Posterior vena cava (tissue), 2 donors: ENCODE measurements at places on chromosomes 1 and 21. TPM values are rescaled to one million over a fixed set of nuclear protein-coding genes. Genes with fewer than 3 reads are reported as not detected.

Gene TSTD1
- 12.5 TPM for total RNA-seq

Gene ARHGAP30
- total RNA-seq, result 15.2 TPM

Gene IRF6
- 2.7 TPM for total RNA-seq

Gene FNDC5
- total RNA-seq, result 2.4 TPM

Gene NEK2
- not detected for total RNA-seq

Gene FCRL2
- total RNA-seq, result not detected

Gene CASQ2
- total RNA-seq, result 122 TPM

Gene PLPPR4
- 1.3 TPM for total RNA-seq

Gene HCRTR1
- total RNA-seq, result not detected

Gene AVPR1B
- total RNA-seq, result not detected

Gene C1orf226
- 9.1 TPM for total RNA-seq

Gene UTS2
- total RNA-seq, result 1.3 TPM

Gene OR10J1
- not detected for total RNA-seq

Gene OR6N1
- not detected for total RNA-seq

Gene GLMP
- 51.5 TPM for total RNA-seq

Gene IGSF9
- total RNA-seq, result 0.42 TPM

Gene TMEM82
- not detected for total RNA-seq

Gene HDGF
- total RNA-seq, result 126 TPM

Gene PLPPR5
- total RNA-seq, result not detected

DNA sequence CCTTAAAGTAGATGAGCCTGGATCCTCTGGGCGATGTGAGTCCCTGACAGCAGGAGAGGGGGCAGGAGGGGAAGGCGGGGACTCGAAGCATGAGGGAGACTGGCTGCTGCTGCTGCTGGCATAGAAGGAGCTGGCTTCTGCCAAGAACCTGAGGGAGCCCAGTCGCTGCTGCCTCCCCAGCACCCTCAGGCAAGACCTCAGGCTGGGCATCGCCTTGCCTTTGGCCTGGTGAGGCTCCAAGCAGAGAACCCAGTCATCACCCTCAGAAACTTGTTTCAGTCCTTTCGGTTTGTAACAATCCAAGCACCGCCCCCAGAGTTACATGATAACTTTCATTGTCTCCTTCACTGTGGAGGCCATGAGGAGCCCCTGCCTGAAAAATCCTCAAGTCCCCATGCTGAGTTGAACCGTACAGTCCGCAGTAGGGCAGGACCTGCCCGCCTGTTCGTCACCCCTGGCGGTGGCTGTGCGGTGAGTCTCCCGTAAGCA is 38.8 kb downstream of the POFUT2 start:
- DNase-seq, result no peak

DNA sequence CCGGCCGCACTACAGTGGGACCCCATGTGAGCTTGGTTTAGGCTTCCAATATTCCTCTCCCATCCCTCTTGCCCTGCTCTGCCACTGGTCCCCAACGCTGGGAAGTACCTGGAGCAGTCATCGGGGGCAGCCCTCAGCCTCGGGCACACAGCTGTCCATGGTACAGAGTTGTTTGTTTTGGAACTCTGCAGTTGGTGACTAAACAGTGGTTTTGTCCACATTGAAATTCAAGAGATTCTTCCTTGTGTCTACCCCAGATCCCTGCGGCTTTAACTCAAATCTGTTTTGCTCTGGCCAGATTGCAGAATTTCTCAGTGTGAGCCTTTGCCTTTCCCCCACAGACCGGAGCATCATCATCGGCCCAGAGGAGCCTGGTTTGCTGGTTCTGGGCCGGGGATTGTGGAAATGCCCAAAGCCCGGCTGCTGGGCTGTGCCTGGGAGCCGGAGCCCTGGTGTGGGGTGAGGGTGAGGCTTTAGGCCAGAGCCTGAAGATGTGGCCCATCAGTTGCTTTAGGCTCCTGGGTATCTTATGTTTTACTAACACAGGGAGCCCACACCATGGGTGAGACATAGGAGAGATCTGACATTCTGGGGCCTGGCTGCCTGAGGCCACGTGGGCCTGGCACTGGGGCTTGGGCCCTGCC is 93.2 kb downstream of the ARHGEF10L start:
- DNase-seq, result no peak

- DNase-seq, result no peak
Observed at GRCh38 chr1:220243947-220244346, 28.3 kb downstream of the RAB3GAP2 start.

DNA sequence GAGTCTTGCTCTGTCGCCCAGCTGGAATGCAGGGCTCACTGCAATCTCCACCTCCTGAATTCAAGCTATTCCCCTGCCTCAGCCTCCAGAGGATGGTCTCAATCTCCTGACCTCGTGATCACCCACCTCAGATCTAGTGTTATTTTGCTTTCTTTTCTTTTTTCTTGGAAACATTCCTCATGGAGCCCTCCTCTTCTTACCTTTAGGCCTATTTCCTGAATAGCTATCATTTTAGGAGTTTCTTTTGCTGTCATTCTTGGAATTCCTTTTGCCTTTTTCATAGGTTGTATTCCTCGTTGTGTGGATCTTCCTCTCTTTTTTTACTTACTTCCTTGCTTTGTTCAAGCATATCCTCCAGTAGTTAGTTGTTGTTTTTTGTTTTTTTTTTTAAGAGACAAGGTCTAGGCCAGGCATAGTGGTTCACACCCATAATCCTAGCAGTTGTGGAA is 173.8 kb downstream of the RASAL2 start:
- DNase-seq, result no peak

DNA sequence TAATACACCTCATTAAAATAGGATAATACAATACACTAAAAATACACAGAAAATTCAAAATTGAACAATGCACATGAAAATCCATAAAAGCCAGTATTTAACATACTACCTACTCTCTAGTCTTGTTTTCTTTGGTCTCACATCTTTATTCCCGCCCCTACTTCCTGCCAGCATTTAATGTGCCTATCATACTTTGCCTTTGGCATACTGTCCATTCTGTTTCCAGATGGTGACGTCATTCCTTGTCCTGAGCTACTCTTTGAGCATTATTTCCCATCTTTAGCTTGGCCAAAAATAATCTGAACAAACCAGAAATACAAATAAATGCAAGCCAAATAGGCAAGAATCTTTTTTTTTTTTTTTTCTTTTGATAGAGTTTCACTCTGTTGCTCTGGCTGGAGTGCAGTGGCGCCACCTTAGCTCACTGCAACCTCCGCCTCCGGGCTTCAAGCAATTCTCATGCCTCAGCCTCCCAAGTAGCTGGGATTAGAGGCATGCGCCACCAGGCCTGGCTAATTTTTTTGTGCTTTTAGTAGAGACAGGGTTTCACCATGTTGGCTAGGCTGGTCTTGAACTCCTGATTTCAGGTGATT is 4.4 kb downstream of the HFM1 start:
- DNase-seq, result no peak

- no peak for DNase-seq
Observed at GRCh38 chr21:17519965-17520609, 7.2 kb downstream of the CXADR start.

GRCh38 chr1:18178111-18178510 is 70.5 kb downstream of the IGSF21 start:
- DNase-seq, result no peak

GRCh38 chr1:206814716-206815341 is 42.5 kb upstream of the IL10 start:
- DNase-seq, result no peak

GRCh38 chr1:10834770-10835412 is 38.4 kb upstream of the CASZ1 start:
- no peak for DNase-seq

DNA sequence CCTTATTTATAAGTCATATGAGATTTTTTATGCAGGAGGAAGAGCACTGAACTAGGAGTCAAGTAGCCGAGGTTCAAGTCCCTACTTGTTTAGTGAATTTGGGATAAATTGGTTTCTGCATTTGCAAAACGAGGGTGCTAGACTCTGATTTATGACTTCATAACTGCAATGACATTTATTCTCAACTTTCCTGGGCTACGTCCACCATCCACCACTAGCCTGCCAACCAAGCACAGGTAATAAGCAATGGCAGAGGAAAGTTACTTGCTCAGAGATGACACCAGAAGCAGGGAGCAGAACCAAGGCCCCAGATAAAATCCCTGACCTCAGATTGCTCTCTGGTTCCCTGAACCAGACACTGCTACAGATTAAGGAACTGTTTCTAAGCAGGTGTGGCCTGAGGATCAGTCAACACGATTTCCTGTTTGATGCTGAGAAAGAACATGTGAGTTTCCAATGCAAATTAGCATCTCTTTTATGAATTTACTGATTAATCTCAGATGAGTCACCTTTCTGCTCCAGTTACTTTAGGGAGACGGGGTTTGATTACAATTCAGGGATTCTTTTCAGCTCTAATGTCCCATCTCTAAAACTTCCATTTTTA is 52.7 kb downstream of the PLPP3 start:
- no peak for DNase-seq

- no peak for DNase-seq
Observed at GRCh38 chr1:63643517-63643916, 50.3 kb downstream of the PGM1 start.

DNA sequence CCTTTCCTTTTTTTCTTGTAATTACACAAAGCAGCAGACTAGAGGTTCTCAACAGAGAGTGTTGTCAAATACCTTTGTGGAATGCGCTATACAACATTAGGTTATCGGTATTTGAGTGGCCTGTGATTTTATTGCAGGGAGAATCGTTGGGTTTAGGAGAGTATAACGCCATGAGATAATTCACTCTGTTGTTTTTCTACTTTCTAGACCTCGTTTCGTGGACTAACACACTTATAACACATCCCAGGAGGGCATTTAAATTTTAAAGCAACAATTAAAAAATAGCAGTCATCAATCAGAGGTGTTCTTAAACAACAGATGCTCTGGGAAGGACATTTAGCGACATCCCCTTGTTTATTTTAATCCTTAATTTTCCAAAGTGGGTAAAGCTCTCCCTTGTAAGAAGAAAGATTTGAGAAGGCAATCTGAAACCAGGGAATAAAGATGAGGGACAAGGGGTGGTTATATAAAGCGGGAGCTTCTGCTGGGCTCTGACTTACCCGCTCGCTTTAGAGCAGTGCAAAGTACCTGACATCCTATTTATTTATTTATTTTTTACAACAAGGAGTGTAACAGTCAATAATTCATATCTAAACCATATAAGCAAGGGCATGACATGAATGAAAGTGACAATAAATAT is 4.9 kb downstream of the PBX1 start:
- DNase-seq, result no peak

GRCh38 chr1:244962130-244962529 is 97.8 kb upstream of the HNRNPU start:
- no peak for DNase-seq

DNA sequence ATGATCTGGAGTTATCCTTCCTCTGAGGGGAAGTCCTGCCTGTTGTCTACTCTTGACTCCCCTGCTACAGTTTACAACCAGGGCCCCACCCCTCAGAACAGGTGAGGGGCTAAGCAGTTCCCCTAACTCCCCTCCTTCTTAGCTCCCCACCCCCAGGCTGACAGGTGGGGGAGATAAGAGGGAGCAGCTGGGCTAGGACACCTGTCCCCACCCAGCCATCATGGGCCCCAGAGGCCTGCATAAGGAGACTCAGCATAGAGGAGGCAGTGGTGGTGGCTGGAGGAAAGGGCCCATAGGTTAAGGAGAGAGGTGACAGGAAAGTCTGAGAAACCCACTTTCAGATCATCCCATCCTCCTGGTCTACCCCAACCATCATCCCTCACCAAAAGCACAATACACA is 6.8 kb downstream of the MEF2D start:
- DNase-seq, result no peak

GRCh38 chr1:91913018-91913417 is 27.1 kb upstream of the TGFBR3 start:
- no peak for DNase-seq

- no peak for DNase-seq
Observed at GRCh38 chr1:56137521-56138505, 441.6 kb downstream of the PLPP3 start.

- DNase-seq, result no peak
Observed at GRCh38 chr1:169570172-169570574, 16.1 kb downstream of the F5 start.

- no peak for DNase-seq
Observed at GRCh38 chr1:91700332-91700731, 185.6 kb downstream of the TGFBR3 start.

GRCh38 chr1:28395181-28395580 is 25.6 kb downstream of the PHACTR4 start:
- DNase-seq, result no peak

GRCh38 chr1:40825435-40825788 is 36.8 kb downstream of the CITED4 start:
- DNase-seq, result no peak

GRCh38 chr1:86866665-86867064 is 47.3 kb downstream of the SELENOF start:
- no peak for DNase-seq

DNA sequence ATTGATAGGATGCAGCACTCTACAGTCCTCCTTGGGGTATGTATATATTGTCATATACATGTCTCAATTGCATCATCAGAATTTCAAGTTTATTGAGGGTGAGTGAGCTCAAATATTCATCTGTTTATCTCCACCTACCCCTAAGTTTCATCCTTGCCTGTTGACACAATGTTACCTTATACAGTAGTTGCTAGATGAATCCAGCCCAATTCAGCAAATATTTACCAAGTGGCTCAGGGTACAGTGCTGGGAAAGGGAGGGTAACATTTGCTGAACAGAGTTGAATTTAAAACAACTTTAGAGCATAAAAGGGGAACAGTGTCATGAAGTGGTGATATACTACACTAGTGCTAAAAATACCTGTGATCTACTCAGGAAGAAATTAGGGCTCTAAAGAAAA is 14.4 kb downstream of the ELAVL4 start:
- no peak for DNase-seq

GRCh38 chr1:36330940-36331339 is 7.5 kb upstream of the EVA1B start:
- no peak for DNase-seq

- DNase-seq, result peak; percentile 16
Observed at GRCh38 chr1:110485725-110486124, 33.2 kb downstream of the KCNA10 start.

DNA sequence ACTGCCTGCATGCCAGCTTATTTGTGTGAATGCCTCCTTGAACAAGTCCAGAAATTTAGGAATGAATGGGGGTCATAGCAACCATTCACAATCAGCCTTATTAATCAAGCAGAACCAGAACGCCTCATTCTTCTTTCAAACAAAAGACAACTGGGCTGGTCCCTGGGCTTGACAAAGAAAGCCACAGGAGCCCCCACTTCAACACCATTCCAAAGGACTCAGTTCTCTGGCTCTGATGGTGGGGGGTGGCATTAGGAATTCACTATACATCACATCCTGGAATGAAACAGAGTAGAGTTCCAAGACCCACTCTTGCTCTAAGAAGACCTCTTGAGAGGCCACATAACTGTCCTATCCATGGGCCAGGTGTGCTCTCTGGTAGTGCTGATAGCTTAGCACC is 186.6 kb upstream of the ST6GALNAC5 start:
- DNase-seq, result no peak

GRCh38 chr1:6811583-6811982 is 26.3 kb downstream of the CAMTA1 start:
- DNase-seq, result no peak

- no peak for DNase-seq
Observed at GRCh38 chr1:147496571-147497210, 44.6 kb upstream of the BCL9 start.

GRCh38 chr1:85615586-85616363 is 35.2 kb downstream of the CCN1 start:
- DNase-seq, result no peak

GRCh38 chr21:37558676-37559211 is 192.2 kb downstream of the DYRK1A start:
- no peak for DNase-seq
